Kidney glomerular epithelial cell (primary cell): ENCODE measurements at places on chromosomes 12 and 14.

DNA sequence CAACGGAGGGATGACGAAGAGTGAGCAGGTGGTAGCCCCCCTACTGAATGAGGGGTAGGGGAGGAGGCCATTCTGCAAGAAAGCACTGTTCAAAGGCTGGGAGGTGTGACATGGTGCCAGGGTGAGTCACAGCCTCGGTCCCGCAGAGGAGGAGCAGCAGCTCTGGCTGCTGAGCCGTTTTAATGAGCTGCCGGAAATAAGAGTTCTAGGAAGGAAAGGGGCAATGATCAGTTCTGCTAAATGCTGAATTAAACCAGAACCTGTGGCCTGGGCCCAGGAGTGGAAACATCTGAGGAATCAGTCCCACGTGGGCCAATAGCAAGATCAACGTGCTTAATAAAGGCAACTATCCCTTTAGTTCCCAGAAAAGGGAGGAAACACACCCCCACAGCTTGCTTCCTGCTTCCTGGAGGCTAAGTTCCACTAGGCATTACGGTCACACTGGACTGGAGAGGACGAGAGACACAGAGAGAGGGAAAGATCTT, 3.6 kb downstream of the ABCD4 start:
- peak; percentile 35 for DNase-seq

DNA sequence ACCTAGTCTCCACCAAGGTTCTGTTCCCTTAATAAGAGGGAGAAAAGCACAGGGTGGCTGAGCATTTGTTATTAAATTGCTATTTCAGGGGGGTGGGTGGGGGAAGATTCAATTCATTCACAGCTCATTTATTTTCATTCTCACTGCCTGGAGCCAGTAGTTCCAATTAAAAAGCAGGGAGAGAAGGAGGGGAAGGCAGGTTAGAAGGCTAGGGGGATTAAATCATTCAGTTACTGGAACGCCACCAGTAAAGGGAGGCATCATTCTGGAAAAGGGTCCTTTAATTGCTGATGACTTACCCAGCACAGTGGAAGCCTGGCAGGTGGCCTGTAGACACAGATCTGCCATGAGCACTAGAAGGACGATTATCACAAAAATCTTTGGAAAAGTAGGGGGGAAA, 47.4 kb downstream of the NIN start:
- DNase-seq = no peak

- no peak for DNase-seq
Measured at GRCh38 chr12:100674036-100674888, 100.8 kb downstream of the GAS2L3 start.

DNA sequence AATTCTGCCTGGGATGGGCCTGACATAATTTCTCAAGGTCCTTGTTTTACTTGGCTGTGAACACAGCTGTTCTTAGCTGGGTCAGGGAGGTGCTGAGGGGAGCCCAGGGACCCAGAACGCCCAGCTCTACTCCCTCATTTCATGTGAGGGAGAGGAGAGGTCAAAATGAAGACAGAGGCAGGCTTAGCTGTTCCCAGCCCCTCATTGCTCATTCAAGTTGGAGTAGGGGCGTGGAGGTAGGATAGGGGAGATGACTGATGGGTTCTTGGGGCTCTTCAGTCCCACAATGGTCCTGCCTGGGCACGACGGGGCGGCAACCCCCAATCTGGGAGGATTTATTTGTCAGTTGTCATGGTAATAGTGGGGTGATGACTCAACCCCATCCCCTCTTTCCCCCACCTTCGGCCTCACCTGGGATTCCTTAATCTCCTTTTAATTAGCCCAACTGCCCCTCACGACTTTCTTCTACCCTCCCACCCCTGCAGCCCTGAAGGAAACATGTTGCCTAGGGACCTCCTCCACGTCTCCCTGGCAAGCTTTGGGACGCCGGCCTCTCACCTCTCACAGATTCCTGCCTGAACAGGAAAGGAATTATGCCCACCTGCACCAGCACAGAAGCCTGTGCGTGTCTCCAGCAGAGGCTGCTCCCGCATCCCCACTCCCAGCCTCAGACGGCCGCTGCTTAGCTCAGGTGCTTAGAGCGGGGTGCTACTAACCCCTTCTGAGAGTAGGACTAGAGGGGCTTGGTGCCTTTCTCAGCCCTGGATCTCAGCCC, 10.2 kb downstream of the SPRYD3 start:
- DNase-seq = no peak

DNA sequence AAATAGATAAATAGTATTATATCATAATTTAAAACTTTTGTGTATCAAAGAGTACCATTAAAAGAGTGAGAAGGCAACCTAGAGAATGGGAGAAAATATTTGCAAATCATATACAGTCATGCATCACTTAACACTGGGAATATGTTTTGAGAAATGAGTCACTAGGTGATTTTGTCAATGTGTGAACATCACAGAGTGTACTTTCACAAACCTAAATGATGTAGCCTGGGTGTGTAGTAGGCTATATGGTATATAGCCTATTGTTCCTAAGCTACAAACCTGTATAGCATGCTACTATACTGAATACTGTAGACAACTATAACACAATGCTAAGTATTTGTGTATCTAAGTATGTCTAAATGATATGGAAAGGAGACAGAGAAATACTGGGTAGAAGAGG, 48.0 kb upstream of the ARID2 start:
- no peak for DNase-seq

GRCh38 chr12:23415180-23415579, 534.3 kb downstream of the SOX5 start:
- no peak for DNase-seq

DNA sequence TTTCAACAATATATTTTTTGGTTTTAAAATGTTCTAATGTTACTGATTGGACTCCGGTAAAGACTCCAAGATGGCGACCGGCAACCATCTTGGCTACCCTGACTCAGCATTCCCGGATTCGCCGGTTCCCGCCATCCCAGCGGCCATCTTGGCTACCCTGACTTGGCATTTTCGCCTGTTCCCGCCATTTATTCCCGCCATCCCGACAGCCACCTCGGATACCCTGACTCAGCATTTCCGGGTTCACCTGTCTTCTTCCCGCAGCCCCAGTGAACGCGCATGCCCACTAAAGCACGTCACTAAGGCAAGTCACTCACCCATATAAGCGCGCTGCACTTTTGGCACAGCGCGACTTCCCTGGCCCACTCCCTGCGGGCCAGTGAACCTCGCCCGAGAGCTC, 9.0 kb upstream of the LRFN5 start:
- no peak for DNase-seq

GRCh38 chr12:106120519-106121105, 18.1 kb downstream of the NUAK1 start:
- no peak for DNase-seq

DNA sequence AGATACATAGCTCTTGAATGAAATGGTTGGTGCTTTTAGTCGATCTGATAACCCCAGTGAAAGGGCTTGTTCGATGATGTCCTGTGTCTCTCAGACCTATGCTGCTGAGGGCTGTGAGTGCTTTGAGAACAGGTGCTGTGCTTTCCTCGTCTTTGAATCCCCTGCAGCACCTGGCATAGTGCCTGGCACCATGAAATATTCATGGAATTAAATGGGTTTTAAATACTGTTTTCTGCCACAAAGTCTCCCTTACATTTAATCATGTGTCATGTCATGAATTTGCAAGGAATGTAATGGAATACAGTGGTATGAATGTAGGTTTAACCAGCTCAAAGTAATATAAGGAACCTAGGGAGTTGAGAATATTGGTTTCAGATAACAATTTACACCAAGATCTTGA, 220.5 kb upstream of the PRICKLE1 start:
- DNase-seq = no peak

DNA sequence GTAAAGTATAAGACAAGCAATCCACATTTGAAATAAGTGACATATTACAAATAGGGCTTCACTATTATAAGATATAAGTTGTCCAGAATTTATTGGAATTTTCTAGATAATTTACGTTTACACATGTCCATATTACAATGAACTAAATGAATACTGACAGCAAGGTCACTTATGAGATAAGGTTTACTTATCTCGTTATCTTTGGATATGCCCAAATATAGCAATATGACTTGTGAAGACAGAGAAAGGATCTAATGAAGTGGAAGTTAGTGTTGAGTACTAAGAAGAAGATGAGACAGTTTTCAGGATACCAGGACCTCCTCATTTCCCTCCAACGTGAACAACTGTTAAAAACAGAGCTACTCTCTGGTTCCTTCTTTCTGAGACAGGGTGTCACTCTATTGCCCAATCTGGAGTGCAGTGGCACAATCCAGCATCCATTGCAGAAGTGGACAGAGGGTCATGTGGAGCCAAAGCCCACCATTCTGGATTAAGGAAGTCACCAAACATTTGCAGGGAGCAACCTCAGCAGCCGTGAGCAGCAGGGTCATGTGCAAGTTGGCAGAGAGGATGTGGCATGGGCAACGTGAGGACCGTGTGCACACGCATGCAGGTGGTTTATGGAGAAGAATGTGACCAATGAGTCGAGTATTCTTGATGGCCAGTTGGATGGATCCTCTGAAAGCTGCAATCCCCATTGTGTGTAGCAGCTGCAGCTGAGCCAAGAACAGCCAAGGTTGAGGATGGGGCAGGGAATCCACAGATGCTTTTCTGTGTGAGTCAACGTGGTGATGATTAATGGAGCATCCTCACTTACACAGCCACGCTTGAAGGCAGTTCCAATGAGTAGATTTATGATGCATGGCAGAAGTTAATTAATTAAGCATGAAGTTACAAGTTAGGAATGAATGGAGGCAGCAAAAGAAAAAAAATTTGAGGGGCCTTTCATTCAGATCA, 111.0 kb downstream of the BICD1 start:
- DNase-seq = peak; percentile 98

- DNase-seq = no peak
Measured at GRCh38 chr14:34457186-34457585, 4.9 kb downstream of the SPTSSA start.

DNA sequence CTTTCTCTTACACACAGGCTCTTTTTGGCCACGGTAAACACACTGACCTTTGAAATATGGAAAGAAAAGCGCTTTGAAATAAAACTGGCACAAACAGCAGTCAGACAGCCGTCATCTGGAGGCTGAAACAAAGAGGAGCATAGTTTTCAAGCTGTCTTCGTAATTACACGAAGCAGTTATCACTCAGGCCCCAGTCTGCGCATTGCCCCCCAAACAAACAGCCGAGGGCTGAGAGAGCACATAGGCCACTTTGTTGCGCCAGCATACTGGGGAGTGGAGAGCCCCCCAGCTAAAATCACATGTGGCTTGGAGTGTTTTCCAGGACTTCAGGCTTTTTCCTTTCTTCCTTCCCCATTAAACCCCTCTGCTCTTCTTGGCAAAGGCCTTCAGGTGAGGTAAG, 142.9 kb upstream of the BTG1 start:
- DNase-seq = no peak

DNA sequence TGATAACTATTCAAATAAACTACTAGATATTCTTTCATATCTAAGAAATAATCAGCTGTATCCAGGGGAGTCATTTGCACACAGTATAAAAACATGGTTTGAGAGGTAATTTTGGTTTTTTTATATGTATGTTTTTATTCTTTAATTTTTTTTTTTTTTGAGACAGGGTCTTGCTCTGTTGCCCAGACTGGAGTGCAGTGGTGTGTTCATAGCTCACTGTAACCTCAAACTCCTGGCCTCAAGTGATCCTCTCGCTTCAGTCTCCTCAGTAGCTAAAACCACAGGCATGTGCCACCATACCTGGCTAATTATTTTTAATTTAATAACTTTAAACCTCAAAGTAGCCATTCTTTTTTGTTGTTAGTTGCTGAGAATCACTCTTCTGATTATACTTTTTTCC, 1.8 kb downstream of the PRORP start:
- no peak for DNase-seq

DNA sequence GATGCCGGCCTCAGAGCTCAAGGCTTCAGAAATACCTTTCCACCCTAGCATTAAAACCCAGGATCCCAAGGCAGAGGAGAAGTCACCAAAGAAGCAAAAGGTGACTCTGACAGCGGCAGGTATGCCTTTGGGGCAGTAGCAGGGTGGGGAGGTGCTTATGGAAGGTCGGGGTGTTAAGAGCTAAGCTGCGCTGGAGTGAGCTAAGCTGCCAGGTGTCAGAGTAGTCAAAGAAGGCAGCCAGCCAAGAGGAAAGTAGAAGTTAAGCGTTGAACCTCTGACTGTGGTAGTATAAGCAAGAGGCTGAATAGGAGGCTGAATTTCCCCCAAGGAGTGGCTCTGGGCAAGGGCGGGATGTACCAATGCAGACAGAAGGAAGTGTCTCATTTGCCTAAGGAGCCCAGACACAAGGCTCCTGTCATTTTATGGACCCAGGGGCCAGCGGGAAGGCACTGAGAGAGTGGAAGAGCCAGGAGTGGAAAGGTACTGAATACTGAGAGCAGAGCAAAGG, 29.2 kb downstream of the DYRK4 start:
- DNase-seq = no peak

DNA sequence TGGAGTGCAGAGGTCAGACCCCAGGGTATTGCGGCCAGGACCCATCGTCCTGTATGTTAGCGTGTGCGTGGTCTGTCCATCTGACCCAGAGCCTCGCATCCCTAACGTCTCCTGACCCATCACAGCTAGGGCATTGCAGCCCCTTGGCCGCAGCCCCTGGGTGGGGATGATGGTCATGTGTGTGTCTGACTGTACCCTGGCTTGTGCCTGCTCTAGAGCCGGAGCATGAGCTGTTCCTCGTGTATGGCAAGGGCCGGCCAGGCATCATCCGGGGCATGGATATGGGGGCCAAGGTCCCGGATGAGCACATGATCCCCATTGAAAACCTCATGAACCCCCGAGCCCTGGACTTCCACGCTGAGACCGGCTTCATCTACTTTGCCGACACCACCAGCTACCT, 10.8 kb upstream of the LRP1-AS start:
- DNase-seq = no peak

DNA sequence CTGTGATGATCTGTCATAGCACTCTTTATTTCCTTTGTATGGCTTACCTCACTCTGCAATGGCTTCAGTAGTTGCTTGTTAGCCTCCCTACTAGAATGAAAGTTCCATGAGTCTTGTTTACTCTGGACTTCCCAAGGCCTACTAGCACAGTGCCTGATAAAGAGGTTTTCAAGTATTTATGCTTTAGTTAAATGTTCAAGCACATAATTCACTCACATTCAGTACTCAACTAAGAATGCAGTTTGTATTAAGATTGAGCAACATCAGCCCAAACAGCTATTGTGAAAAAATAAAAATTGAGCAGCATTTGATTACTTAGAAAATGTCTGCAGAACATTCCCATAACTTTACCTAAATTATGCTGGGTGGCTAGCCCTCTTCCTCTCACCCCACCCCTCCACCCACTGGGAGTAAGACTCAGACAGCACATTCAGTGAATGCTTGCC, 158.9 kb upstream of the AMIGO2 start:
- no peak for DNase-seq

- no peak for DNase-seq
Measured at GRCh38 chr14:101445278-101445677, 116.0 kb upstream of the DIO3 start.

DNA sequence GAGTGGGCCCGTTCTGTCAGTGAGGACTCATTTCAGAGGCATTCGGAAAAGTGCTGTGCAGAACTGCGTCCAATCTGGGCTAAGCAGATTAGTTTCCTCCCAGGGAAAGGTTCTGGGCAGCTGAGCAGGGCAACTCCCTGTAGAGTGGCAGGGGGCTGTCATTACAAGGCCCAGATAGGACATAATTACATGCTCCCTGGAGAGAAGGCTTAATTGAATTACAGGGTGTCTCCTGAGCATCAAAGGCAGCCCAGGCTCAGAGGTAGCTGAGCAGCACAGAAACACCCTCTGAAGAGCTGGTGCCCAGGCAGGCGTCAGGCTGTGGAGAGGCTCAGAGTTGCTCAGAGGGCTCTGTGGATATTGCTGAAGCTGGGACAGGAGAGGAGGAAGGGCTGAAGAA, 36.0 kb downstream of the SLC8A3 start:
- DNase-seq = no peak
